HuH-7 (cell line): ENCODE measurements at places on chromosomes 3 and 15.

GRCh38 chr15:41558400-41559238 lies at the start of gene TYRO3:
TSS of gene TYRO3 (plus strand) at chr15:41559212. CDS start at chr15:41559258, 46 bp downstream.
- DNase-seq, result peak; percentile 58

DNA sequence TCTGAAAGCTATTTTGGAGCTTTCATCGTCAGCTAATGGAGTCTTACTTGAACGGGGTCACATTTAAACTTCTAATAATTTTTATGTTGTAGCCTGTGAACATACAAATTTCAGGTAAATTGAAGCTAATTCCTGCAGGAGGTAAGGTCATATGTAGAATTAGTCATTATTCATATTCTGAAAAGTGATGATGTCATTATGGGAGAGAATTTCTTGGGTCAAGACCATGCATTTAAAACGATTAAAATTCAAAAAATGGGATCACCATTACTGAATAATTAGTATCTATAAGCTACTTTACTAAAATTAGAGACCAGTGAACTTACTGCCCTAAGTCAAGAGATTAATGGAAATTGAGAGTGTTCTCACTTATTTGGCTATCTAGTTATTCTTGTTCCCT lies 120.4 kb downstream of the CHL1 start:
- DNase-seq, result no peak

- DNase-seq, result no peak
These were observed 59.9 kb downstream of the CHL1 start for GRCh38 chr3:256501-256900.

GRCh38 chr15:98586066-98586465 lies 62.3 kb upstream of the IGF1R start:
- no peak for DNase-seq

- DNase-seq, result no peak
These were observed at the start of gene KY for GRCh38 chr3:134650431-134651346. TSS of gene KY (minus strand) at chr3:134651022. CDS start at chr3:134650960, 62 bp downstream.

GRCh38 chr15:83352119-83352518 lies 67.7 kb upstream of the BNC1 start:
- no peak for DNase-seq

- DNase-seq, result no peak
These were observed 167.1 kb downstream of the P3H2 start for GRCh38 chr3:189953551-189953950.

DNA sequence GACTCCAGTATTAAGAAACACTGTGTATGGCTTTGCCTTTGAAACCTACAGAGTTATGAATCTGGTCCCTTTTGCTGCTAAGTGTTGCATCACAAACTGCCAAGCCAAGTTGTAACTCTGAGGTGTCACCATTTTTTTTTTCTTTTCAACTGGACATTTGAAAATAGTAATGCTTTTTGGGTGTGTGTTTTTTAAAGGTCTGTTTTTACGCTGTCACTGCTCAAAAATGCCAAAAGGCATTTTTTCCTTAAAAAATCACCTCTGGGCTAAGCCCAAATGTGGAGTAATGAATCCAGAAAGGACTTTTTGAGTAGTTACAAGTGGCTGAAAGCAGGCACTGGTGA lies 9.5 kb downstream of the SMAD3 start:
- DNase-seq, result no peak

DNA sequence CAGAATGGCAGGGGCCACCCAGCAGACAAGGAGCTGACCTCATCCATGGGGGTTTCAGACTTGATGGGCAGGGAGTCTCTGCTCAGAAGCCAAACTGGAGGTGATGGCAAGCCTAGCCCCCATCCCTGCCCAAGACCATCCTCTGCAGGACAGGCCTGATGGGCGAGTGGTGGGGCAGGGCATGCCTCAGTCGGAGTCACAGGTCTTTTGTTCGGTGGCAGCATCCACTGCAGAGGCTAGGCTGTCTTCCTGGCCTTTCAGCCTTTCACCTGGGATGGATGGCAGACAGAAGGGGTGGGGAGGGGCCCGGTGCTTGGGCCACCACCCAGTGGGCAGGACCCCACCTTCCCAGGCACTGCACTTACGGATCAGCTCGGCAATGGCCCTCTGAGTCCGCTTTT lies 44.4 kb downstream of the PTH1R start:
- DNase-seq, result no peak

DNA sequence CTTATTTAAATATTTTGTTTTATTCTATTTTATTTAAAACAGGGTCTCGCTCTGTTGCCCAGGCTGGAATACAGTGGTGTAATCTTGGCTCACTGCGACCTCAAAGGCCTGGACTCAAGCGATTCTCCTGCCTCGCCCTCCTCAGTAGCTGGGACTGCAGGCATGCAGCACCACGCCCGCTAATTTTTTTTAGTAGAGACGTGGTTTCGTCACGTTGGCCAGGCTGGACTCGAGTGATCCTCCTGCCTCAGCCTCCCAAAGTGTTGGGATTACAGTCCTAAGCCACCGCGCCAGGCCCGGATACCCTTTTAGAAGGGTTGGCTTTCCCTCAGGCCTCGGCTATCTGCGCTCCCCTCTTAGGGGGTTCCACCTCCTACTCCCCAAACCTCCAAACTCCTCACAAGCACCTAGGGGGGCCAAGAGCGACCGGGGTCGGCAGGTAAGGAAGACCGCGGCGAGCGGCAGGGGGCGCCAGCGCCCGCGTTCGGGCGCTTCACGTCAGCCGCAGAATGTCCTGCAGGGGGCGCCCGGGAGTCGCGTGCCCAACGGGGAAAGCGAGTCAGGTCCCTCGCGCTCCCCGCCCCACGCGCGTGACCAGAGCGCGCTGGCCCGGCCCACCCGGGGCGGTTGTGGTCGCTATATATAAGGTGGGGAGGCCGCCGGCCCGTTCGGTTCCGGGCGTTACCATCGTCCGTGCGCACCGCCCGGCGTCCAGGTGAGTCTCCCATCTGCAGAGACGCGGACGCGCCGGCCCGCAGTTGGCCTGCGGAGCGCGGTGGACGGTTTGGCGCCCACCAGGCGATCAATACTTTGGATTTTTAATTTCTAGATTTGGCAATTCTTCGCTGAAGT lies 51.8 kb upstream of the GATM start:
- DNase-seq, result peak; percentile 66

GRCh38 chr3:122940628-122941086 lies 86.9 kb downstream of the SEMA5B start:
- DNase-seq, result no peak

DNA sequence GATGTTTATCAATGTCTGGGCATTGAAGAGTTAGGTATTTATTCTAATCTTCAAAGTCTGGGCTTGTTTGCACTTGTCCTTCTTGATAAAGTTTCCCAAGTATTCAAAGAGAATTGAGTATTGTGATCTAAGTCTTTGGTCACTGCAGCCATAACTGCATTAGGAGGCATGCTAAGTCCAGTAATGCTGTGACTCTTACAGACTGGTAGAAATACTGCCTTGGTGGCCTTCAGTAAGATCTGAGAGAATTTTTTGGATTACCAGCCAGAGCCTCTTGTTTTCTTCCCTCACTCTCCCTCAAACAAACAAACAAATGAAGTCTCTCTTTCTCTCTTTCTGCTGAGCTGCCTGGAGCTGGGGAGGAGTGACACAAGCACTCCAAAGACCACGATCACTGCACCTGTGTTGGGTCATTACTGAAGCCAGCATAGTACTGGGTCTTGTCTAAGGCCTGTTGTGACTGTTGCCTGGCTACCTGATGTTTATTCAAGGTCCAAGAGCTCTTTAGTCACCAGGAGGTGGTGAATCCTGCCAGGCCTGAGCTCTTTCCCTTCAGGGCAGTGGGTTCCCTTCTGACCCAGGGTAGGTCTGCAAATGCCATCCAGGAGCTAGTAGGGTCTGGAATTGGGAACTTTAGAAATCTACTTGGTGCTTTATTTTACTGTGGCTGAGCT lies 14.8 kb upstream of the RBP2 start:
- DNase-seq, result no peak

GRCh38 chr15:100106732-100107131 lies 235.0 kb downstream of the ADAMTS17 start:
- DNase-seq, result no peak
